ENCODE measurements at places on chromosomes 7 and 10.

GRCh38 chr7:821688-822087 is 10.6 kb upstream of the SUN1 start:
- DNase-seq = no peak

GRCh38 chr7:66627881-66628360 is 760 bp upstream of the KCTD7 start:
- DNase-seq = no peak

DNA sequence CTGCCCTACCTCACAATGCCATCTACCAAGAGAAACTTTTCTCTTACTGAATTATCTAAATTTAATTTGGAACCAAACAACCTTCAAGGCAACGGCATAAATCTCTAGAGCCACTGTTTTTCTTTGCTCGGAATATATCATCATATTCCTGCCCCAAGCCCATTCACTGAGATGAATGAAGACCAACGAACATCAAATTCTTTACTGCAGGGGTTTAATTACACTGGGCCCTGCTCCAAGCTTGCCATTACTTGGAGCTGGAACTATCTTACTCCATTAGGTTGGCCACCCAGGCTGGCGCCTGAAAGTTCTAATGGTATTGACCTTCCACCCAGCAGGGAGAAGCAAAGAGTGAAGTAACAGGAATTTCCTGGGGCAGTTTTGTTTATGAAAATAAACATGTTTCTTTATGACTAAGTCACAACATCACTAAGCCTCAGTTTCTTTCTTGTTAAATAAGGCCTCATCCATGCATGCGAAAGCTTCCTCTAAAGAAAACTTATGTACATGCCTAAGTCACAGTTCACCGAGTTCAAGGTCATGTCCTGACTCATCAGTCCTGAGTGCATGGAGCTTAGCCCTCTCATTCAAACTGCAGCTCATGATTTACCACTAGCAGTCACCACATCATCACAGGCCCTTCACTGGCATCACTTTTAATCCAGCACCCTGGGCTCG is 42.1 kb upstream of the ANAPC16 start:
- DNase-seq = peak; percentile 64

DNA sequence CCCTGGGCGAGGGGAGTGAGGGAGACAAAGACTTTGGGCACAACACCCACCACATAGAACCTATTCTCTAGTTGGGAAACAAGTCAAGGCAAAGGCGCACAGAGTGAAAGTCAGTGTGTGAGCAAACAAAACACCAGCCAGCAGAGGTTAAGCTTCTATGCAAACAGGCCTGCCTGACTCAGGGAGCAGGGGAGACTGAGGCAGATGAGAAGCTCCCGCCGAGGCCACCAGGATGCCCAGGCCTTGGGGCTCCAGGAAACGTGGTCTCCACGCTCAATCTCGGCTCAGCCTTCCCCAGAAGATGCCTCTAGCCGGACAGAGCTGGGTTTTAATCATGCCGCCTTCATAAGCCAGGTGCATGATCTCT is 74.1 kb upstream of the KCNMA1 start:
- no peak for DNase-seq

DNA sequence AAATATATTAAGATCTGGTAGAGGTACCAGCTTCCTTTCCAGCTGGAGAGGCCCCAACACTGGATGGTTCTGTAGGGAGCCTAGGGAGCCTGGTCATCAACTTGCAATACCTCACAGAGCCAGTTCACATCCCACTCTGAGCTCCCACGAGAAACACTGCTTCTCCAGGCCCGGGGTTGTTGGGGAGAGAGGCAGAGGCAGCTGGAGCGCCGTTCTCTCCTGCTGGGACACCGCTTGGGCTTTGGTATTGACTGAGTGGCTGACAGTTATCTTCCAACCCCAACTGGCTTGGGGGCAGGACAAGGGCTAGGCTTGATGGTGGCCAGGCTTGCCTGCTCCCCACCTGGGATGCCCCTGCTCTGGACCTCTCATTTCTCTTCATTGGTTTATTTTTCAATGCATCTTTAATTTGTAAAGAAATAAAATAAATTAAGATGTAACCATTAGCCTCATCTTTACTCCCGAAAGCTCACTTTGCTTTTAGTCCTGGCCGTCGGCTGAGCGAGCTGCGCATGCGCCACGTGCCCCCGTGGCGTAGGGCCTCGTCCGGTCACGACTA is 10.0 kb upstream of the CHCHD1 start:
- peak; percentile 95 for DNase-seq

All from foreskin fibroblast (primary cell).